ENCODE measurements at places on chromosomes 16 and 17.

GRCh38 chr17:62761884-62762283, 46.2 kb downstream of the MARCHF10 start:
- DNase-seq = no peak

DNA sequence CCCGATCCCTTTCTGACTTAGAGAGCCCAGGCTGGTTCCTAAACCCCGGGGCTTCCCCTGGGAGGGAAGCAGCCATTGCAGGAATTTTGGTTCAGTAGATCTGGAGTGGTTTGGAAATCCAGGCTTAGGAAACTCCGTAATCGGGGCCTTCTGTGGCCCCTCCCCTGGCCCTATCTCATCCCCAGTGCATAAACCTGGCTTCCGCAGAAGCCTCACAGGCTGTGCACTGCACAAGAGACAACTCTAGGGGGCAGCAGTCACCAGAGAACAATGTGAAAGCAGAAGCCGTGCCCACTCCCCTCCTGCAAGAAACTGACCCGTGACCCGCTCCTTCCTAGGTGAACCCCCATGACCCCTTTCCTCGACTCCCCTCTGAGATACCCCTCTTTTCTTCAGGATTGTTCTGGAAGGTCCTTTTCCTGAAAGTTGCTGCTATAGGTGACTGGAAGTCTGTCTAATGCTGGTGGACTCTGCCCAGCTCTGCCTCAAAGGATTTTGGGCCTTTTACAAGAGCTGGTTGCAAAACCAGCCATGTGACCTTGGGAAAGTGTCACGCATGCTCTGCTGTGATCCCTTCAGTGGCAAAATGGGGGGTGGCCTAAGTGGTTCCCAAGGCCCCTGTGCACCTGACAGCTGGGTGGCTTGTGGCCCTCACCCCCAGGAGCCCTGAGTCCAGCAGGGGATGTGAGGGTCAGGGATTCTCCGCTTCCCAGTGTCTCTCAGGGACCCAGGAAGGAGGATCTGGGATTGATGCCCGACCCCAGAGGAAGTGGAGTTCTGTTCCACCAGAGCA, 14.4 kb downstream of the GUCY2D start:
- DNase-seq = peak; percentile 34

DNA sequence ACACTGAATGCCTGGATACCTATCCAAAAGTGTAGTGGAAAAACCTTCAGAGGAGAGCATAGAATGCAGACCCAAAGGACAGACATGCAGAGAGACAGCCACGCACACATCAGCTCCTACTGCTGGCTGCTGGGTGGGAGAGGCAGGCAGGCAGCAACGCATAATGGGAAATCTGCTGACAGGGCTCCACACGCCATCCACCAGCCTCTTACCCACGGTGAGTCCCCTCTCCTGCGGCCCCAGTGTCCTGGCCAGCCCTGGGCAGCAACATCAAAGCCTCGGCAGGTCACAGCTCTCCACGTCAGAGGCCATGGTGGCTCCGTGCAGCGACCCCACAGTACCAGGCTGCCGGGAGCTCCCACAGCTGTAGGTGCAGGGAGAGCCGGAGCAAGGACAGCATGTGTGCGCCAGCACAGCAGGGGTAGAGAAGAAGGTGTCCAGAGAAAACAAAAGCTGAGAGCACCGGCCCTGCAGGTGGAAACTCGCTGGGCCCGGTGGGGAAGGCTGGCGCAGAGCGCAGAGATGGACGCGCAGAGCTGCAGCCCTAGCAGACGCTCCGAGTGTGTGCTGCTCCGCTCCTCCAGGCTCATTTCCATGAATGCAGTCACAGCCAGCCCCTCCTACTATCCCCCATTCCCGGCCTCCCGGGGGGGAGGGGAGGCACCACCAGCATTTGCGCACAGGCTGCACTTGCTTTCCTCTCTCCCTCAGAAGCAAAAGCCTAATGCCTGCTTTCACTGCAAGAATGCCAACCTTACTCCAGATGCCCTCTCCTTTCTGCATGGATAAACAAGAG, 58.9 kb downstream of the CYTH1 start:
- DNase-seq = no peak

- no peak for DNase-seq
These were observed 8.6 kb upstream of the MRC2 start for GRCh38 chr17:62618647-62619416.

- DNase-seq = no peak
These were observed 15.4 kb upstream of the MRPL38 start for GRCh38 chr17:75920045-75920560.

DNA sequence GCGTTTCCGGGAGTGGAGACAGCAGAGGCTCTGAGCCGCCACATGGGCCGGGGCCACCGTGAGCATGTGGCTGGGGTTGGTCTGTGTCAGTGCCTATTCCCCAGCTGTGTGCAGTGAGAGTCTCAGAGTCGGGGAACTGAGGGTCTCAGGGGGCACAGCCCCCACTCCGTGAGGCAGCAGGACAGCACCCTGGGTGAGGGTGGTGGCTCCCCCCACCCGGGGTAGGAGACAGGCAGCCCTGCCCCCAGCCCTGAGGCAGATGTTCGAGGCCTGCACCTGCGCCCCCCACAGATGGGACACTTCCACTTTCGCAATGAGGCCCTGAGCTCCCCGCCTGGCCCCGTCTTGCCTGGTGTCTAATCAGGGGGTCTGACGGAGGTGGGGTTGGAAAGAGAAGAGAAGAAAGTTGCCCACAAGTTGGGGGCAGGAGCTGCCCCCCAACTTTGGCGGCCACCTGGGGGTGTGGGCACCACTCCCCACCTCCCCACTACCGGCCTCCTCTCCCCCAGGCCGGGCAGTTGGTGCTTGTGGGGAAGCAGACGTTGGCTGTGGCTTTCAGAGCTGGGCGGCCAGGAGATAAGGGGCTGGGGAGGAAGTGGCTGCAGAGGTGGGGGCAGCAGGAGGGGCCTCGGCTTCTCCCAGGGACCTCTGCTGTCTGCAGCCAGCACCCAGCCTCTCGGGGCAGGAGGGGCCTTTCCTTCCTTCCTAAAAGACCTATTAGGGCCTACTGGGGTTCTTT, 1.8 kb upstream of the CBFA2T3 start:
- no peak for DNase-seq

- no peak for DNase-seq
These were observed 69.3 kb downstream of the MYO1D start for GRCh38 chr17:32807577-32807976.

DNA sequence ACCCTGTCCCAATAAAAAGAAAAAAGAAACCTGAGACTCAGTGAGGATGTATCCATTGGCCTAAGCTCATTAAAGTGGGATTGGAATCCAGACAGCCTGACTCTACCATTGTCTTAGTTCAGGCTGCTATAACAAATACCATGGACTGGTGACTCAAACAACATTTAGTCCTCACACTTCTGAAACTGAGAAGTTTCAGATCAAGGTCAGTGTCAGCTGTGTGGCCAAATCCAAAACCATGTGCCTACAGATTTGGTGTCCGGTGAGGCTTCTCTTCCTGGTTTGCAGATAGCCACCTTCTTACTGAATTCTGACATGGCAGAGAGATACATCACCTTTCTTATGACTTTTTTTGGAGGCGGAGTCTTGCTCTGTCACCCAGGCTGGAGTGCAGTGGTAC, 53.3 kb upstream of the KDM8 start:
- DNase-seq = no peak

- no peak for DNase-seq
These were observed 29.4 kb upstream of the BAHCC1 start for GRCh38 chr17:81365601-81366585.

GRCh38 chr16:12420661-12421209, 383.0 kb downstream of the CPPED1 start:
- DNase-seq = no peak

GRCh38 chr16:55264949-55265348, 59.1 kb upstream of the IRX6 start:
- DNase-seq = no peak

DNA sequence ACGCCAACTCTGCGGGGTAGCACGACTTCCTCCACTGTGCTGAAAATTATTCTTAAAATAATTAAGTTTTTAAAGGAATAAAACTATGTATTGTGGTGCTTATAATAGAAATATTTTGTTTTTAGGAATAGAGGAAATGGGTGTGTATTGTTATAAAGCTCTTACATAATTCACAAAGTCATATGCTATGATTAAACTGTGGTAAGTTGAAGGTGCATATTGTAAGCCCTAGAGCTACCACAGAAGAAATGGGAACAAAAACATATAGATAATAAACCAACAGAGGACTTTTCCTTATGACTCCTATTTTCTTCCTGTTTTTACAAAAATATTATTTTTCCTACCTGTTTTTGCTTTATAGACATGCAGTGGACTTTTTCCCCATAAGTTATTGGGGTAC, 4.3 kb upstream of the SLFN11 start:
- DNase-seq = no peak

GRCh38 chr16:89779909-89780305, 36.5 kb downstream of the FANCA start:
- no peak for DNase-seq

GRCh38 chr17:45370949-45371413, 54.2 kb upstream of the MAP3K14 start:
- DNase-seq = no peak

DNA sequence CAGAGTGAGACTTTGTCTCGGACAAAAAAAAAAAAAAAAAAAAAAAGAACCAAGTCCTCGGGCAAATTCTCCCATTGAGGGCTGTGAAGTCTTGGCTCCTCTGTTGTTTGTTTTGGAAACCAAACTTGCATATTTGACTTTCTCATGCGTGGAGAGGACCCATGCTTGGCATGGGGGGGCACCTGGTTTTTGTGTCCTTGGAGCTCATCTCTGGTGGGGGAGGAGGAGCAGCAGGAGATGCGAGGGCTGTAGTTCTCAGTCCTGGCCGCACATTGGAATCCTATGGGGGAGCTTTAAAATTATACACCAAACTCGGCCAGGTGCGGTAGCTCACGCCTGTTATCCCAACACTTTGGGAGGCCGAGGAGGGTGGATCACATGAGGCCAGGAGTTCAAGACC, 74.5 kb downstream of the ABCC6 start:
- DNase-seq = no peak

DNA sequence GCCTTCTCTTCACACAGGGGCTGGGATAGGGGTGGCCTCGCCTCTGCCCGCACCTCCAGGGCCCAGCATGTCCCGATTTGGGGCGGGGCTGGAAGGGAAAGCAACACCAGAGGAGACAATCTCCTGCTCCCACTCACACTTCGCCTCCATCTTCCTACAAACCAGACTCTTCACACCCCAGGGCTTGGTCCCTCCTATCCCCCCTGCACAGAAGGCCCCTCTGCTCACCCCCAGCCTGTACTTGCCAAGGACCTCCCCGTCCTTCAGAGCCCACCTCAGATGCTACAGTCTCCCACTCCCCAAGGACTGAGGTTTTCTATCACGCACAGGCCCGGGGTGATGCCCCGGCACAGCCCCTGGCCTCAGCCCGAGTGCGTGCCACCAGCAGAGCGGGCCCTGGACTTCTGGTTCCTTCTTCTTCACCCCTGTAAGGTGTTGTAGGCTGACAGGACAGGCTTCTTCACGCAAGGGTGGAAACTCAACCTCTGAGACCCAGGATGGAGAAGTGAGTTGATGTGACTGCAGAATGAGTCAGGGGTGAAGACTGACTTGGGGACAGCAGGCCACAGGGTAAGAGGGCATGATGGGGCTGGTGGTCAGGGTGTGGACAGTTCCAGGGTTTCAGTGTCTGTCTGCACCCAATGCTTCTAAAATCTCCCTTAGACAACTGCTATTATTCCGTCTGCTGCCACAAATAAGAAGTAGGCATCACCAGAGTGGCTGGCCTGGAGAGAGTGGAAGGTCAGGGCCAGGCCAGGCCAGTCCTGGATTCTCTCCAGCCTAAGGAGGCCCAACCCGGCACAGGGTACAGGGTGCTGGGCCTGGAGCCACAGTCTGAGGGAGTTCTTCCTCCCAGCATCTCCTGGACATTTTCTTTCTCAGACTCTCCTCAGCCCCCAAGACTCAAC, 2.5 kb downstream of the ITGAE start:
- no peak for DNase-seq

DNA sequence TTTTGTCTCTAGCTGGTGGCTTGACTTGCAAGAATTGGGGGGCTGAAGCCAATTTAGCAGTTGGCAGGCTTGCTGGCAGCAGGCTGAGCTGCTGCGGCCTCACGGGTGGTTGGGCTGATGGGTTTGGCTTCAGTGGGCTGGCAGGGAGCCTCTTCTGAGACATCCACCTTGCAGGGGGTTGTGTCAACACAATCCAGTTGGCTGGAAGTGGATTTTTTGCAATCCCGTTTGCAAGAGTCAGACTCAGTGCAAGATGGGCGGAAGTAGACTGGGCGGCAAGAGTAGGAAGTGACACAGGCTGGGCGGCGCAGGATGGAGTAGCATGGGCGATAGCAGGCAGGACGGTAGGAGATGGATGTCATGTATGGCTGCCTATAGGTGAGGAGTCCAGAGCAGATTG, 1.5 kb downstream of the KRTAP16-1 start:
- DNase-seq = no peak

GRCh38 chr17:45371414-45372324, 54.8 kb upstream of the MAP3K14 start:
- DNase-seq = no peak

DNA sequence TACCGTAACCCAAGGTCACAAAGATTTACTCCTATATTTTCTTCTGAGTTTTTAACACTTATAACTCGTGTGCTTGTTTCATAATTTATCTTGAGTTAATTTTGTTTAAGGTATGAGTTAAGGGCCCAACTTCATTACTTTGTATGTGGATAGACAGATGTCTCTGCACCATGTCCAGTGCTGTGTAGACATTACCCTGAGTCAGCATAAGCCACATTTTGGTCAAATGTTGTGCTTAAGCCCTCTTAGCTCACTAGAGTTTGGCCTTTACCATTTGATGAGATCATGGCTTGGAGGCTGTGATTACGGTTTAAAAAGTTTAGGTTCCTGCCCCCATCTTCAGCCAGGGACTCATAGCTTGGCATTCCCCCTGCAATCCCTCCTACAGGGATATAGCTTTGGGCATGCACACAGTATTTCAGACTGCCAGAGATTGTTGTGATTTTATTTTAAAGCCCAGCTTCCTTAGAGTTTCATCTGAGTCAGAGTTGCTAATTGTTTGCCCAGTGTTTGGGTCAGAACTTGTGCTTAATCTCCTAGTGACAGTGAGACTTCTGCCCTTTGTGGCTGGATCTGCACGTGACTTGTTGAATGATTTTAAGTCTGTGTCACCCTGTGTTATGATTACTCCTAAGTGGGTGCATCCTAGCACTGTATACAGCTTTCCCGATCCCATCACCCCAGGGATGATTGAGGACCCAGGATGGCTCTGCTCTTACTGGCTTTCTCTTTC, 393.1 kb downstream of the CNTNAP4 start:
- no peak for DNase-seq

GRCh38 chr17:74757931-74758847, 9.8 kb downstream of the NHERF1 start:
- DNase-seq = no peak

DNA sequence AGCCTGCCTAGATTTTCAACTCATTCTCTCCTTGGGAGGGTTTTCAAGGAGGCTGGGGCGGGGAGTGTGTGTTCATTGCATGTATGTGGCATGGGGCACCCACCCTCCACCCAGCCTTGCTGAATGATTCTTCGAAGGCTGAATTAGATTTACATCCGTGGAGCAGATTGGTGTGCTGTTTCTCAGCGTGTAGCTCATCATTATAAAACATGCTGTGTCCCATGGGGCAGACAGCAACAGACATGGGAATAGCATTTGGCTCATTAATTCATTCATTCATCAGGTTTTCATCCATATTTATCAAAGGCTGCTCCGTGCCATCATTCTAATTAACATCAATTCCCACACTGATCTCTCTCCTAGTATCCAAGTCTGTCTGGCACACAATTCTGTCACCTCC, 10.6 kb upstream of the CD300A start:
- DNase-seq = no peak

Data from activated CD8-positive, alpha-beta memory T cell treated with anti-CD3 and anti-CD28 coated beads for 48 hours (primary cell).